Heart right ventricle (tissue), 16 donors: ENCODE measurements at places on chromosomes 4 and X. TPM values are rescaled to one million over a fixed set of nuclear protein-coding genes. Genes with fewer than 3 reads are reported as not detected.
A peak's percentile ranks its signal among the peaks of the same experiment; 100 is the strongest.

GRCh38 chr4:98663226-98664006, 5.0 kb upstream of the TSPAN5 start:
- DNase-seq, result no peak

DNA sequence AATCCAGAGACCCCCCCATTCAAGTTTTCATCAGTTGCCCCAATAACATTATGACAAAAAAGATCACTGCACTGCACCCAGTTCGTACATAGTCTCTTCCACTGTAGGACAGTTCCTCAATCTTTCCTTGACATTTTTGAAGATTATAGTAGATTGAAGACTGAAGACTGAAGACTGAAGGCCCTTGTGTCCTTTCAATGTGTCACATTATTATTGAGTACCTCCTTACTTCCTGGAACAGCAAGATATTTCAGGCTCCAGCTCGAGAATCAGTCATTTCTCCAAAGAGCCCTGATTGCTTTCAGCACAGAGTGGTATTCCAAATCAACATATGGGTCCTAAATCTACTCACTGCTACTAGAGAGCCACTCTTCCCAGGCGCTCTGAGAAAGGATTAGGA, 75.0 kb downstream of the MANBA start:
- no peak for DNase-seq

- DNase-seq, result no peak
These were observed 382.9 kb downstream of the INPP4B start for GRCh38 chr4:142463206-142463605.

Gene SRPX2
- total RNA-seq, result 7.7 TPM

Gene ERCC6L
- total RNA-seq, result not detected

DNA sequence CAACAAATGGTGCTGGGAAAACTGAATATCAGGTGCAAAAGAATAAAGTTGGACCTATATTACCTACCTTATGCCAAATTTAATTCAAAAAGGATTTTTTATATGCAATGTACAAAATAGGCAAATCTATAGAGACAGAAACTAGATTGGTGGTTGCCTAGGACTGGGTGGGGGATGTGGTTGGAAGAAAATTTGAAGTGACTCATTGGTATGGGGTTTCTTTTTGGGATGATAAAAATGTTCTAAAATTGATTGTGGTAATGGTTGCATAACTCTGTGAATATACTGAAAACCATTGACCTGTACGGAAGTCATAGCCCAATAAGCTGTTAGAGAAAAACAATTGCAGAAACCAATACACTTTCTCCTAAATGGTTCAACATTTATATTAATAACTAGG, 72.1 kb downstream of the COL4A5 start:
- DNase-seq, result no peak

Gene MGARP
- 1.4 TPM for total RNA-seq

- DNase-seq, result no peak
These were observed 49.1 kb upstream of the MSANTD1 start for GRCh38 chr4:3199653-3200422.

GRCh38 chr4:113639326-113639725, 122.2 kb downstream of the CAMK2D start:
- DNase-seq, result no peak

GRCh38 chr4:5033281-5033841, 14.1 kb upstream of the CYTL1 start:
- peak; percentile 43 for DNase-seq

Gene GPR50
- not detected for total RNA-seq

GRCh38 chrX:119516157-119516702, 48.0 kb downstream of the SLC25A5 start:
- no peak for DNase-seq

DNA sequence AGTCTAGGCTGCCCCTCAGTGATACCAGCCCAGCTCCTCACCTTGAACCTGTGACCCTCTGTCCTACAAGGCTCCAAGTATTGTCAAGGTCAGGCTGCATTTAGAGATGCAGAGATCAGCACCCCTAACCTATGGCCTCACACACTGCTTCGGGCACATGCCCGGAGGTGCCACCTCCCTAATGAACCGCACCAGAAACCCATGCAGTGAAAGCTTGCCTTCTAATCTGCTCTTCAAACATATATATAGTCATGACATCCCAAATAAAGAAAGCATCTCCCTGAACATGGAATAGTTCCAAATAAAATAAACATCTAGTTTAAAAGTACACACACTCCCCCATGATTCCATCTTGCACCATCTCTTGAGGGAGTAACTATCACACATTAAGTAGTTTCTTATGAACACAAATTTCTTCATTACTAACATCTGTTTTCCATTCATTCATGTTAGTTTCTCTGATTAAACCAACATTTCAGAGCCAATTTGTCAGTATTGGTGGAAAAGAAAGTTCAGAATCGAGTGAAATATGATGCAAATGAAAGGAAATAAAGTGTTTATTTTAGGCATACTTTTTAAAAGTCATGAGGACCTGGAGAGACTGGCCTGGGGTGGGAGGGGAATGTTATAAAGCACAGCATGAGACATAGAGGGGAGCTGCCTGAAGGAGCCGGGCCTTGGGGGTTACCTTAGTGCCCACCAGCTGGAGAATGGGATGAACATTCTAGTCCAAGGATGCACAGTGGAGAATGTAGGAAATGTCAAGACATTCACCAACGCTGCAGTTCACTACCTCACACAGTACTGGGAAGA, 19.2 kb downstream of the CC2D2A start:
- no peak for DNase-seq

Gene SPINK2
- not detected for total RNA-seq

DNA sequence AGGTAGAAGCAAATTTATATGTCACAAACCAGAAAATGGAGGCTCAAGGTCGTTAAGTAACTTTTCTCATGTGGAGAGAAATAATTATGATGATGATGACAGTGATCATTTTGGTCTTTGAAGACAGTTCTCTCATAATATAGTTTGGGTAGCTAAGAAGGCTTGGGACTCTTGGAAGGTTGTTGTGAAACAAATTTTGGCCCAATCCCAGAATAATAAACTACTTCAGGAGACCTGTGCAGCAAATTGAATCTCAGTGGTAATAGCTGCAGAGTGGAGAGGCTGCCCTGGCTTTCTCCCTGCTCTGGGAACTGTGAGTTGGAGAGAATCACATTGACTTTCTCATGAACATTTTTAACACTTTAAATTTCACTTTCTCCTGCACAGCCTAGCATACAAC, 217.2 kb upstream of the BOD1L1 start:
- DNase-seq, result no peak

DNA sequence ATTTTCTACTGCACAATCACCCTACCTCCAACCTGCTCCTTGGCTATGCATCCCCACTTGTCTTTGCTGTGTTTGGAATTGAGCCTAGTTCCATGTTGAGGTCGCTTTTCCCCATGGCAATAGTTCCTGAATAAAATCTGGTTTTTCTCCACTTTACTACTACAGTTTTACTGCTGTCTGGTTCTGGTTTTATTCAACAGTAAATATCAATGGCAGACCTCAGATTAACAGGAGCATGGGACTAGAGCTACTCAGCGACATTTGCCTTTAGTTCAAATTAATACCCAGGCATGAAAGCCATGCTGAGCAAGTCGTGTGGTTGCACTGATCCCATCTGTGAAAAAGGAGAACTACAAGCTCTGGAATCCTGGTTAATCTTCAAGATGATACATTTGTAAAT, 460.3 kb downstream of the GRXCR1 start:
- DNase-seq, result no peak

DNA sequence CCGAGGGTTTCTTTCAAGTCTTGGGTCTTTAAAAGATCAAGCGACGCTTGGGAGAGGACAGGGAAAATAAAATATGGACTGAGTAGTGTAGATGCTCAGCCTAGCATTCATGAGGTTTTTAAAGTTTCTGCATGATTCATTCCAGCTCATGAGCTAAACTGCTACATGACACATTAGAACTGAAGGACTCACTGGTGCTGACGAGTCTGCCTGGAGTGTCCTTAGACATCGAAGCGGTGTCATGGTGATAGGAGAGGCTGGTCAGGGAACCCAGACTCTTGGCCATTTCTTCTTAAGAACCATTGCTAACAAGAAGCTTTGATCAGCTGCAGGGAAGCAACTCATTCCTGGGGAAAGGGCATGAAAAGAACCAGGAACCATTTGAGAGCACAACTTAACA, 158.6 kb downstream of the TRIML1 start:
- DNase-seq, result no peak

GRCh38 chrX:154013614-154014360, 5.9 kb downstream of the IRAK1 start:
- no peak for DNase-seq

DNA sequence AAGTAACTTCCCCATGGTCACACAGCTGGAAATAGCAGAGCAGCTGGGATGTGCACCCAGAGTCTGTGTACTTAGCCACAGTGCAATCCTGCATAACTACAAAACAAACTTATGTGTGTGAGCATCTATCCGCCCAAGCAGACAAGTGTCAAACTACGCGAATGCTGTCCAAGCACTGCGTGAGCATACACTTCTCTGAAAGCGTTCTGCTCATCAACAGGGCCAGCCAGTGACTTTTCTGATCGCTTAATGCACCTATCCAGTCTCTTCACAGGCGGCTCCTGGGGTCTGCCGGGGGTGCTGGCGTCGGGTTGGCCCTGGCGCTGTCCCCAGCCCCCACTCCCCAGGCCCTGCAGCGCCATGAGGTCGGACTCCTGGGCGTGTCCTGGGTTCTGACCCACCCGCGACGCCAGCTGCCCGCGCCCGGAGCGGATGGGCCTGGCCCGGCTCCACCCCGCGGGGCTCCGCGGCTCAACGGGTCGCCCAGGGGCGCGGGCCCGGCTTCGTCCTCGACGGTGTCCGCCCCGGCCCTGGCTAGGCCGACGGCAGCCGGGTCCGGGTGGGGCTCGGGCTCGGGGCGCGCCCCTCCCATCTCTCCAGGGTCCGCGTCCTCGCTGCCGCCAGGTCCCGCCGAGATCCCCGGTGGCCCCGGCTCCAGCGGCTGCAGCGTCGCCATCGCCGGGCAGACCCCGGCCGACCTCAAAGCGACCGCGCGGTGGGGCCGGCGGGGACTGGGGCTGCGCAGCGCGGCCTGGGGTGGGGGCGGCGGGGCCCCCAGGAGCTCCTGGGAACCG, 1.3 kb upstream of the ZNF141 start:
- DNase-seq, result peak; percentile 35

Gene LAGE3
- total RNA-seq, result 20.1 TPM

GRCh38 chr4:87251106-87251505, 30.7 kb upstream of the KLHL8 start:
- peak; percentile 14 for DNase-seq

Gene PRDM8
- total RNA-seq, result 0.59 TPM

Gene CENPI
- total RNA-seq, result 0.52 TPM

GRCh38 chr4:54902271-54902670, 223.1 kb downstream of the KDR start:
- DNase-seq, result no peak

GRCh38 chr4:180284267-180284666, 1958.9 kb upstream of the TENM3 start:
- DNase-seq, result no peak

DNA sequence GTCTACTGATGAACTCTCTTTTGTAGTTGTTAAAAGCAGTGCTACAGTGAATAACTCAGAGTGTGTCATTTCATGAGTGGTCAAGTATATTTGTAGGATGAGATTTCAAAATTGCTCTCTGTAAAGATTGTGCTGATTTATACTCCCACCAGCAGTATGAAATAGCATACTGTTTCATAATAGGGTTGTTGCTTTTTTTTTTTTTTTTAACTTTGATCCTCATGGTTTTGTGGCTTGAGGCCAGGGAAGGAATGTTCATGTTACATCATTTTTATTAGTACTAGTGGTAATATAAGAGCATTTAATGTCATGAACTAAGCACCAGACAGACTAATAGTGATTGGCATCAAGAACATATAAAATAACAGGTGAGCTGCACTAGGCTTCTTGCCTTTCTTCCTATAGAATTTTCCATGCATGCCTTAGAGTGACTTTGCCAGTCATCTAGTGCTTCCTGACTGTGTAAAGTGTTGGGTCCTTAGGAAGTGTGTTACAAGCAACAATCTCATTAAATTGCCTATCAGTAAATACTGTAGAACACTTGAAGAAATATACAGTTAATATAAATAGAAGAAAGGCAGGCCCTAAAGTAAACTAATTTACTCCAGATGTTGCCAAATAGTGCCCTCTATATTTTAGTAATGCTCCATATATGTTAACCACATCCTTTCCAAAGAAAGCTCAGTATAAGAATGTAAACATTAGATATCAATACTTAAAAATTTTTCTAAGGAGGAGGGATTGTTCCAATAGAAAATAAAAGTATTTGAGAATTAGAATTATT, 38.6 kb upstream of the MSMO1 start:
- DNase-seq, result no peak

DNA sequence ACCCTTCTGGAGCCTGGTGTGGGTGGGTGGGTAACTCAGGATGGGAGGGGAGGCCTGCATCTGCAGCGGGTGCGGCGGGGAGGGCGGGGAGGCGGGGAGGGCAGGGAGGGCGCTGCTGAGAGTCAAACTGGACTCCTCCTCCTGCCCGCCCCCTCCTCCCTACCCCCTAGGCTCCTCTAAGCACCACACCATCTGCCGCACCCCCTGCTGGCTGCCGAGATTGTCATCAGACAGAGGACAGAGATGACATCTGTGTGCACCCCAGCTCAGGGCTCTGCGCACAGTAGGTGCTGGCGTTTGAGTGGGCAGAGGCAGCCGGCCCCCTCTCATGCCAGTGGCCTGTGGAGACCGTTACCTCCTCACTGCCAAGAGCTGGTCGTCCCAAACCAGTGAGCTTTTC, 10.6 kb upstream of the HMX1 start:
- no peak for DNase-seq

DNA sequence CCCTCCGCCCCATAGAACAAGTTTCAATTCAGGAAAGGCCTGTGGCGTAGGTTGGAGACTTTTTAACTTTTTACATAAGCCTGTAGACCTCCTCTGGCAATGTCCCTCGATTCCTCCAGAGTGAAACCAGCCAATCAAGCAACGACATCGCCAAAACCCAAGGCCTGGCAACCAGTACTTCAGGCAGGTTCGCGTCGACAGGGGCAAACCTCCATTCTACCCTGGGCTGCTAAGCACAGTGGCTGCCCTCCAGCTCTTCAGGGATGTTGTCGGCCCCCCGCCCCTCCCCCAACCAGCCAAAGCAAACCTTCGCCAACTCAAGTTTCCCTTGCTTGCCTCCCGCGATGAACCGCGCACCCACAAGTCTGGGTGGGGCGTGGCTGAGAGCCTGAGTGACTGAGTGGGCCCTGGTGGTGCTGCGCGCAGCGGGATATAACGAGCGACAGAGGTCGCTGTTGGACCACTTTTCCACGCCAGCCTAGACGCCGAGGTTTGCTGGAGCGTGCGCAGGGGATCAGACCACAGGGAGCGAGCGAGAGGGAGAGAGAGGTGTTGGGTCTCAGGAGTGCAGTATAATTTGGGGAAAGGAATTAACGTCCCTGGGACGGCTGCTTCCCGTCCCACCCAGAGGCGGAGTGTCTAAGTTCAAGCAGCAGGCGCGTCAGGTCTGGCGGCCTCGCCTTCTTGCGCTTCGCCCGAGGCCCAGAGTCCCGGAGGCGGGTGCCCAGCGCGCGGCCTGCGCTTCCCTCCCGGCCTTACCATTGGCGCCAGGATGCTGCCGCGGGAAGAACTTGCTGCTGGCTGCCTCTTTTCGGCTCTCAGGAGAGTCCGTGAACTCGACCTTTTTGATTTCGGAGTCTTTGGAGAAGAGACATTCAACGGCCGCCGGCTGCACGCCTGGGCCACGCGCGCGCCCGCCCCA, 9.0 kb upstream of the PITX2 start:
- peak; percentile 52 for DNase-seq

Gene CCDC110
- 0.93 TPM for total RNA-seq
